Activated CD8-positive, alpha-beta memory T cell treated with anti-CD3 and anti-CD28 coated beads, Interleukin-2, amount 50 U/mL, for 48 hours (primary cell): ENCODE measurements at places on chromosomes 3 and 15.

DNA sequence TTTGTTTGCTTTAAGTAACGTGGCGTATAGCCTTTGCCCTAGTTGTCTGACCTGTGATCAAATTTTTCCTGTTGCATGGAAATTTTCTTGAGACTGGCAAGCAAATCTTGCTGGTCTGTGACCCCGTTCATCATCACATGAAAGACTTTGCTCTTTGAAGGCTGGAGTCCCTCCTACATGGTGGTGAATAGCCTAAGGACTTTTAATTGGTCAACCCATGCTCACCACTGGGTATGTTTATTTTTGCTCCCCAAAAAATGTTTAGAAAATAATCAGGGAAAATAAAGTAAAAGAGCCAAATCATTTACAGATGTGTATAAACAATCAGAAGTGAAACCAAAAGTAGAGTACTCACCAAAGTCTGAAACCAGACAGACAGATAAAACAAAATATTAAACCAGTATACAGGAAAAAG, 1075.3 kb upstream of the ALCAM start:
- DNase-seq, result no peak

- DNase-seq, result no peak
Observed at GRCh38 chr3:152583963-152584362, 251.0 kb upstream of the P2RY1 start.

GRCh38 chr15:81003097-81003350, 2.3 kb downstream of the TLNRD1 start:
- DNase-seq, result no peak

DNA sequence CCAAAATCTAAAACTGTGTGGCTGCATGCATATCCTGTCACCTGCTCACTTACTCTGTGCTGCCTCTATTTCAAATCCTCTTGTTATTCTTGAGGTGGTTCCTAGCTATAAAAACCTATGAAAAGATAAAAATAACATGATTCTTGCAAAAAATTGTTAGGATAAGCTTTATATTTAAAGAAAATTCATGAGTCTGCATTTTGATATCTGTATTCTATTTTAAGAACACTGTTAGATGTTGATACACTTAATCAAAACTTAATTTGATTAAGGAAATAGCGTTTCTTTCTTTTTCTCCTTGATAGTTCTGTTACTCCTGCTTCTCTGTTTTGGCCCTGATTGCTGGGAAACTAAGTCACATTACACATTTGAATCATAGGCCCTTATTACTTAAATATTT, 22.5 kb downstream of the STT3B start:
- no peak for DNase-seq

DNA sequence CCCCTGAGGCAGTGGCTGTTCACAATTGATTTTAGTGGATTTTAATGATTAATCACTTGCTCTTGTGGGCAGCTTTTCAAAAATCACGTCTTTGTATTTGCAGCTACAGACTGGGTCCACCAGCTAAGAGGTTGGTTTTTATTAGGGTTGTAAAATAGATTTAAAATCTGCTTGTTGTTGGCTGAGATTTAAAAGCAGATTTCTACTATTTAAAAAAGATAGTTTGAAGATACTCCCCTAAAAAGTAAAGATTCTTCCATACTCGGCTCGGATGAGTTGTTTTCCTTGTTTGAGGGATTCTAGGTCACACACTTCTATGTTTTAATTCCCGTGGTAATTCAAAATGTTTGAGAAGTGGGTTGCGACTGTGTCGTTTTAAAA, 1.7 kb downstream of the KLHL24 start:
- no peak for DNase-seq

DNA sequence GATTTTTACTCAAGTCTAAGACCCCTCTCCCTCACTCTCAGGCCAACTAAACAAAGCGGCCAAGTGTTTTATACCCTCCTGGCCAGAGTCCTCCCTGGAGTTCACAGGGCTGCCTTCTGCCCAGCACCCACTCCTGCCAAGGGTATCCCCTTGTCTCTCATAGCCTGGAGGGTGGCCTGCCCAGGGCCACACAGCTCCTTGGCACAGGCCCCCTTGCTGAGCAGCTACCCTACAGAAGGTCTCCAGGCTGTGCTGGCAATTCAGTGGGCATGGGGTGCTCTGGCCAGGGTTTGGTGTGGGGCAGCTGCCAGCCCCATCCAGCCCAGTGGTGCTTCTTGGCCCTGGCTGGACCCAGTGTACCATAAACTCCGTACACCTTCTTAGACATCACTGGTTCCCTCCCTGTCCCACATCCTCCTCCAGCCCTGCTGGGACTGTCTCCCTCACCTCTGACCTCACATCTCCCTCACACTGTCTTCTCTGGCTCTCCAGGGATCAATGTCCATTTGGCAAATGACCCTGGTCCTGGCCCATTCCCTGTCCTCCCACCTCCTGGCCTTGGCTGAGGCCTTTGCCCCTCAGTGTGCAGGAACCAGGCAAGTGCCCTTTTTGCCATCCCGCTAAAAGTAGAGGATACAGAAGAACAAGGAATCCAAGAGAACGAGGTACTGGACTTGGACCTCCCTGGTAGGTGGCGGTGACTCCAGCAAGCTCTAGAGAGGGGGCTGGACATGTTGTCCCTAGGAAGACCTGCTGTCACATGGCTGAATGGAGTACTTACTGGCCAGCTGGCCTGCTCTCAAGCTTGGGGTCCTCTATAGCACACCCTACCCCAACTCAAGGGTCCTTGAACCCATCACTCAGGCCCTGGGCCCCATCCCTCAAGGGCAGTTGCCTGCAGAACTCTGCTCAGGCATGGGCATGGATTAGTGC, 50.0 kb upstream of the TRPM1 start:
- no peak for DNase-seq

DNA sequence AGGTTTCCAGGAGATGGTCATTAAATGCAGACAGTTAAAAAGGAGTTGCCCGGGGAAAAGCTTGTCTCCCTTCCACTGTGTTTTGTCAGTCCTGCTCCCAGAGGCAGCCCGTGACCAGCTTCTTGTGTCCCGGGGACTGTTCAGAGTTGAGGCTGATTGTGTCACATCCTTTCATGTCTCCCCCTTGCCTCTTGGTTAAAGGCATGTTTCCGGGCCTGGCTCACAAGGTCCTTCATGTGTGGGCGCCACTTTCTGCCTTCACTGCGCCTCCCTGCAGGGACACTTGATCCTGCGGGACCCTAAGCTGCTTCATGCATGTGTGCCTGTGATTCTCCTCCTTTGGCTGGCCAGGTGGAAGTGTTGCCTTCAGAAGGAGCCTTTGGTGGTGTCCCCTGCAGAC, 9.2 kb downstream of the CHCHD6 start:
- no peak for DNase-seq

DNA sequence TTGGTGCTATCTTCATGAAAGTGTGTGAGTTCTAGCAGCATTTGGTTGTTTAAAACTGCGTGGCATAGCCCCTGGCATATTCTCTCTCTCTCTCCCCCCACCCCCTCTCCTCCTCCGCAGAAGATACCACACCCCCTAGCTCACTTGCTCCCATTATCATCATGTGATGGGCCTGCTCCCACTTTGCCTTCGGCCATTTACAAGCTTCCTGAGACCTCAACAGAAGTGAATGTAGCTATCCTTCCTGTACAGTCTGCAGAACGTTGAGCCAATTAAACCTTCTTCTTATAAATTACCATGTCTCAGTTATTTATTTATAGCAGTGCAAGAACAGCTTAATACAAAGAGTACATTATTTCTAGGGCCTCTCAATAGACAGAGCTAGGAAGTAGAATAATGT, 1032.5 kb upstream of the CADM2 start:
- DNase-seq, result no peak

DNA sequence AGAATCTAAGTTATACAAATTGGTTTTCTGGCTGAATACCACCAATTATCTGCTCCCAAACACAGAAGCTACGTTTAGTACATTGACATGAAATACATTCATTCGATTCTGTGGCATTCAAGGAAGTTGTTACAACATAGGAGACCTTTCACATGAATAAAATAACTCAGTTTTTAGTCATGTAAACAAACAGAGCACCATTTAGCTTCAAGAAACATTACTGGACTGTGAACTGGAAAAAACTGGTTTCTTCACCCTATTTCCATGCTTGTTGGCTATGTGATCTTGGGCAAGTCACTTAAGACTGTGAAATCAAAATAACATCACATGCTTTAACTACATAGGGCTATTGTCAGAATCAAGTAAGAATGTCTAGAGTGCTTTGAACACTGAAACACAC, 46.2 kb downstream of the NRG4 start:
- DNase-seq, result no peak

DNA sequence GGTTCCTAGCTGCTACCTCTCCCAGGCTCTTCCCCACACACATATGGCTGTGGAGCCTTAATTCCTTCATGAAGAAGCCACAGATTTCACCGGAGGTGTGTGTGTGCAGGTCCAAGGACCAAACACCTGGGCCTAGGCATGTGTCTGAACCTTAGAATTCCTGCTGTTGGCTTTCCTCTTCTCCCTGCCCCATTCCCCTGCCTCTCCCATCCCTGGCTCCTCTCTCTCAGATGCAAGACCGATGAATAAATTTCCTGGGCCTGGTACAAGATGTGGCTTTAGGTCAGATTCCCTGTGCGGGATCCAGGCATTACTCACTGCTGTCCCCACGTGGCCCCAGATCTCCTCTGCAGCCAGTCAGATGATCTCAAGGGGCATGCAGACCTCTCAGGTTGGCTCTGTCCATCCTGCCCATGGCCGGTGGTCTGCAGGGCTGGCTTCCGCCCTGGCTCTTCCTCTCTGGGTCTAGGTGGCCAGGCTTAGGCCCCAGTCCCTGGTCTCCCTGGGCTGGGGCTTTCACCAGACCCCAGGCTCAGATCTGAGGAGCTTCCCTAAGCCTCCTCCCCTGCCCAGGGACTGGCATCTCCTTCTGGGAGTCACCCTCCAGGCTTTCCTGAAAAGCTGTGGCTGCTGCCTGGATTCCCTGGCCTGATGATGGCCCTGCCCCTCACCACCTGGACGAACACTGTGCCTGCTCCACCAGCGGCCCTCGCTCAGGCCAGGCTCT, 20.5 kb downstream of the CCR9 start:
- no peak for DNase-seq

DNA sequence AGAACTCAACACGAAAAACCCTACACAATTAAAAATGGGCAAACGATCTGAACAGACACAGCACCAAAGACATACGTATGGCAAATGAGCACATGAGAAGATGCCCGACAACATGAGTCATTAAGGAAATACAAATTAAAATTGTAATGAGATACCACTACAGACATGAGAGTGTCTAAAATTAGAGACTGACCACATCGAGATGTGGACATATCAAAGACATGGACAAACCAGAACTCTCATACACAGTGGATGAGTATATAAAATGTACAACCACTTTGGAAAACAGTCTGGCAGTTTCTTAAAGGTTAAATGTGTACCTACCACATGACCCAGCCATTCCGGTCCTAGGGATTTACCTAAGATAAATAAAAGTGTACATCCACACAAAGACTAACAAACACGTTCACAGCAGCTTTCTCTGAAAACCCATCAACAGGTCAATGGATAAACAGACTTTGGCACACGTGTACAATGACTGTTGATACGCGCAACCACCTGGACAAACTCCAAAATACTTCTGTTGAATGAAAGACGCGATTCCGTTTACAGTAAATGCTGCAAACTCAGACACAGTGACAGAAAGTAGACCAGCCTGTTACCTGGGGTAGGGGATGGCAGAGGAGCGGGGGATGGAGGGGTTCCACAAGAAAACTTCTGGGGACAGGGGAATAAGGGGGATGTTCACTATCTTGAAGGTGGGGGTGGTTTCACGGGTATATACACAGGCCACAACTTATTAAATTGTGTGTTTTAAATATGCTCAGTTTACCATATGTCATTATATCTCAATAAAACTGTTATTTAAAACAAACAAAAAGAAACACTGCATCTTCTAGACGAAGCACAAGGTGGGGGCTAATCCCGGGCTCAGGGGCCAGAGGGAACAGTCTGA, 2.1 kb downstream of the TNK2 start:
- no peak for DNase-seq

DNA sequence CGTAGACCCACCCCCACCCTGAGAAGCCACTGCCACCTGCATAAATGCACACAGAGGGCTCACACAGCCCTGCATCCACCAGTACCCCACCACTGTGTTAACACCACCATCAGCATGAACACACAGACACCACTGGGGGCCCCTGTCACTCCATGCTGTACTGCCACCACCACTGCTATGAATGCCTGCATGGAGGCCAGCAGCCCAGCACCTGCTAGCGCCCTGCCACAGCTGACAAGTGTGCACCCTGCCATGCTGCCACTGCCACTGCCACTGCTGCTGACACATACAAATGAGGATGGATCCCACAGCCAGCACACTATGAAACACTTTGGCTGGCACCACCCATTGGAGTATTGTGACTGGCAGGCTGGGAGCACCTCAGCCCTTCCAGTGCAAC, 361.0 kb downstream of the TAFA4 start:
- DNase-seq, result no peak
